ENCODE measurements at places on chromosomes 16 and 17. TPM values are rescaled to one million over a fixed set of nuclear protein-coding genes. Genes with fewer than 3 reads are reported as not detected.

The MYO15B gene
- total RNA-seq = 117 TPM

- DNase-seq = no peak
Measured at GRCh38 chr17:27657620-27658019, 26.6 kb downstream of the LGALS9 start.

DNA sequence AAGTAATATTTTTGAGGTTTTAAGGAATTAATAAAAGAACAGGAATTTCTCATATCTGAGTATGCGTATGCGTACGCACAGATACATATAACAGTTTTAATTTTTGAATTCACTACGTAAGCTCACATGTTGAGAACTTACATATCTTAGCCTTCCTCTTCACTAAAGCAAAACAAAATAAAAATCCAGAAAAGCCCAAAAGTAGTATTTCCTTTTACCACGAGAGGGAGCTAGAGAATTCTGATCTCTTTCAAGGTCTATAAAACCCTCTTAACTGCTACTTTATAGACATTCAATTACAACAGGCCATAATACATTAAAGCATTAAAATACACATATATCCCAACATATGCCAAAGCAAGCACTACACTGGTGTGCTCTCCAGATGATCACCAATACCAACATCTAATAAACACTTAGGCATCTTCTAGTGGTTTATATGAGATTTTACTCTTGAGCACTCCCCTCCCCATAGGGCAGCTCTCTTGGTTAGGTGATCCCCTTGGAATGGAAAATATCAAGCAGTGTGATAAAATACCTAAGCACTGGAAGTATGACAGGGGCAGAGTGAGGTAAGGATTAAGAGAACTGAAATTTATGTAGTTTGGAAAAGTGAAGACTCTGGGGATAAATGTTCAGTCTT is 94.0 kb downstream of the SKAP1 start:
- peak; percentile 38 for DNase-seq

DNA sequence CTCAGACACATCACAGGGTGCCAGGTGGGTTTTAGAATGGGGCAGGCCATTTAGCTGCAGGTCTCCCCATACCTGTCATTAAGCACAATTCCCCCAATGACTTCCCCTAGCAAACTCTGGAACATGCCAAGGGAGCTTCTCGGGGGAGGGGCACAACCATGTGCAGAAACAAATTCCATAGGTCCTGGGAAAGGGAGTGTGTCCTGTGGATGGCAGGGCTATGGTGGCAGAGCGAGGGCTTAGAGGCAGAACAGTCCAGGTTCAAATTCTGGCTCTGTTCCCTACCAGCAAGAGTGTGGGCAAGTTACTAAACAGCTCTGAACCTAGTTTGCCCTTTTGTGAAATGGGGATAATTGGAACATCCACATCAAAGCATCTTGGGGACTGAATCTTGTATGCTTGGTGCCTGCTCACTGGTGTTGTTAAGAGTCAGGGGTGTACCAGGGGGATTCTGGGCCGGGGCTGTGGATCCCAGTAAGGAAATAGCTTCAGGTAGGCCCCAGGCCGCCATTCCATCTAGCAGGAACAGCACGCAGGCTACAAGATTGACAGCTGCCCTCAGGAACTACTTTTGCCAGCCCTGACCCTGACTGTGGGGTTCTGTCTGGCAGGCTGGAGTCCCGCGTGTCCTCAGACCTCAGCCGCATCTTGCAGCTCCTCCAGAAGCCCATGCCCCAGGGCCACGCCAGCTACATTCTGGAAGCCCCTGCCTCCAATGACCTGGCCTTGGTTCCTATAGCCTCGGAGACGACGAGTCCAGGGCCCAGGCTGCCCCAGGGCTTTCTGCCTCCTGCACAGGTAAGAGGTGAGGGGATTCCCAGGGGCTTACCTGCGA is 5.6 kb upstream of the DCAF7 start:
- no peak for DNase-seq

GRCh38 chr16:74942566-74942965 is 42.4 kb downstream of the WDR59 start:
- no peak for DNase-seq

DNA sequence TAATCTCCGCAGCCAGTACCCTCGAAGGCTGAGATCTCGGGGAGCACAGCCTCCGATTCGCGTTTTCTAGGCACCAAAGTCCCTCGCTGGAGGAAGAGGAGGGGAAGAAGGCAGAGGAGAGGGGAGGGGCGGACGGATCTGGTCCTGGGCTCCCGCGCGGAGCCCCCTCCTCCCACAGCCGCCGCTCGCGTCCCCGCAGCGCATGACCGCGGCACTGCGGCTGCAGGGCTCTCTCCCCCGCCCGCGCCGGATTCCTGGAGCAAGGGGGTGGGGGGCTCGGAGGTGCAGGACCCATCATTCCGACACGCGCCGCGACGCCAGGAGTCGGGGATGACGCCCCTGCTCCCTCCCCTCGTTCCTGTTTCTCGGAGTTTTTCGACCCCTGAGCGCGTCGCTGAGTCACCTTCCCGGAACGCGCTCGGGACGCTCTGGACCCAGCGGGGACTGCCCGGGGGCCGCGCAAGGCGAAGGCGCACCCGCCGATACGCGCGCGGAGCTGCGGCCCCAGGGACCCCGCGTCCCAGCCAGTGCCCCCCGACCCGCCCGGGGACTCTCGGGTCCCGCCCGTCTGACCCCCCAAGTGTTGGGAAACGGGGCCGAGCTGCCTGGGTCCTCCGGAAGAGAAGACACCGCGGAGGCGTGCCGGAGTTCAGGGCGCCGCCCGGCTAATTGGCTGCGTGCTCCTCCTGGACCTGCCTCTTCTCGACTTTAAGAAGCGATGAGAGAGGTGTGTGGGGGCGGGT is 1.4 kb upstream of the SPHK1 start:
- no peak for DNase-seq

DNA sequence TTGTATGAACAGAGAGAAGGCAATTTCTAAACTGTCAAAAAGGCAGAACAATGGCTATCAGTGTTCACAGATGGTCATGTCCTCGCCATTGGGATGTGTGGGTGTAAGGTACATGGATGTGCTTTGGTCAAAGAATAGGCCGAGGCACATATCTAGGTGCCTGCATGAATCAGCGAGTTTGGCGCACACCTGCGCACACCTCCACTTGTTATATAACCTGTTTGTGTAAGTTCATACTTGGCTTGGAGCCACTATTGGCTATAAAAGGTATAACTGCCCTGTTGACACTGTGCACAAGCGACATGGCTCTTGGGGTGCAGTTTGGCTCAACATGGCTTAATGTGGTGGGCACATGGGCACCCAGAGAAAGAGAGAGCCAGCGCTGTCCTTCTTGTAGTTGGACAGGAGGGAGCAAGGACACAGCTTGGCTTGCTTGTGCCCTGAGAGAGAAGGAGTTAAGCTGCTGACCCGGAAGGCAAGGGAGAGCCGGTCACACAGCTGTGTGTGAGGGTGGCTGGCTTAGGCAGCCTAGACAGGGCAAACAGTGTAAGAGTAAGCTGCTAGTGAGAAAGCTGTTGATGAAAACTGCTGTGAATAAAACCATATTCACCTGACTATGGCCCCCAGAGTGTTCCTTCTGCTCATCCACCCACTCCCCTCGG is 499.1 kb downstream of the KCNJ2 start:
- no peak for DNase-seq

DNA sequence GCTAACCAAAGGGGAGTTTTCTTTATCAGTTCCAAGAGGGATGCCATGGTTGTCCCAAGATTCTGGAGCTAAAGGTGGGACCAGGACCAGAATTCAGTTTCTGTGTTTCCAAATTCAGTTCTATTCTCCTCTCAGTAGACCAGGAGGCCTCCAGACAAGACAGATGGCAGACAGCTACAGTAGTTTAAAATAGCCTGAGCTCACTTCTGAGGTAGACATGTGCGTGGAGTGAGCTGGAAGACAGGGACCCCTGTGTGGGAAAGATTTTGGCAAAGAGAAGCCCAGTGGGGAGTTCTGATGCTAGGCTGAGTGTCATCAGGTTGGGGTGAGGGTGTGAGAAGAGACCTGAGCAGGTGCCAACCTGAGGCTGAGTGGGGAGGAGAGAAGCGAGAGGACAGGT is 95.4 kb downstream of the PRKCB start:
- no peak for DNase-seq

The FA2H gene
- 5.9 TPM for total RNA-seq

The SLFN12L gene
- 1.6 TPM for total RNA-seq

DNA sequence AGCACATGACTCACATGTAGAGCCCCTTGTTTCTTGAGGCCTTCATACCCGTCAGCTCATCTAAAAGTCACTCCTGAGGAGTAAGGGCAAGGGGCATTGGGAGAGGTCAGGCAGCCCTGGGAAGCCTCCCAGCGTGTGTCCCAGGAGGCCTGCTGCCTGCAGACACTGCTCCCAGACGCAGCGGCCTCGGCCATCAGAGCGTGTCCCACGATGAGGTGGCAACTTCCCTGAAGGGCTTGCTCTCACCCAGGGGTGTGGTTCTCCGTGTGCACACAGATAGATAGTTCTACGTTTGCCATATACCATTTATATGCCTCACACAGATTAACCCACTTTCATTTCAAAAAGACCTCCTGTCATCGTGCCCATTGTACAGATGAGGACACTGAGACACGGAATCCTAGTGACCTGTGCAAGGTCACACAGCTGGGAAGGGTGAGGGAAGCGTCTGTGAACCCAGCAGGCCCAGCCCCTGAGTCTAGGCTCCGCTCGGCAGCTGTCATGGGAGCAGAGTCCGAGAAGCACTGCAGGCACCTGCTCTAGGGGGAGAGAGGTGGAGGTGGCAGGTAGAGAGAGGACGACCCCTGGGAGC is 8.3 kb downstream of the TUBB3 start:
- DNase-seq = no peak

GRCh38 chr16:54748611-54749190 is 182.0 kb upstream of the IRX5 start:
- DNase-seq = no peak

The CIBAR2 gene
- total RNA-seq = not detected

The KRT39 gene
- total RNA-seq = 6.4 TPM

The DNAI2 gene
- not detected for total RNA-seq

The KRTAP4-1 gene
- total RNA-seq = 3.6 TPM
